ENCODE measurements at places on chromosomes 1 and 21.

DNA sequence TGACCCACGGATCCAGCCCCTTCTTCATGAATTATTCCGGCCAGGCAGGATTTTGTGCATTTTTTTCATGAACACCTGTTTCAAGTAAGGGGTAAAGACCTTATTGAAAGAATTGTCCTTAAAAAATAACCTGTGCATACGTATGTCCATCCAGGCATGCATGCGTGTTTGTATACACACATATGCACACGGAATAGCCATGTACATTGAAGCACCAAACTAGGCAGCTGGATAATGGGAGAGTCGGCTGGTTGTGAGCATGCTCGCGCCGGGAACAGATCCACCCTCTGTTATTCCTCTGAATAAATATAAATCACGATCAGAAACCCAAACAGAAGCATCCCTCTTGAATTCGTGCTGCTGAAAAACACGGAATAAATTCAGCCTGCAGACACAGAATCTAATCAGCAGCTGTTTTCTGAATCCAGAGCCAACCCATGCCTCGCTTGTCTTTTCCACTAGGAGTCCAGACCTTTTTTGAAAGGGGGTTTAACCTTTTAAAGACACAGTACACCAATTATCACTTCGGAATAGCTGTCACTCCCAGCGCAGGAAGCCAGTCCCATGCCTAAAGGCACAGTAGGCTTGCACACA, at the start of gene HIVEP3:
Gene HIVEP3 (minus strand): TSS at position 473 of the 594 bp plus-strand sequence.
- DNase-seq = no peak

GRCh38 chr1:56179543-56179942, 399.8 kb downstream of the PLPP3 start:
- DNase-seq = no peak

- no peak for DNase-seq
These were observed 22.2 kb upstream of the C1orf174 start for GRCh38 chr1:3922201-3922725.

DNA sequence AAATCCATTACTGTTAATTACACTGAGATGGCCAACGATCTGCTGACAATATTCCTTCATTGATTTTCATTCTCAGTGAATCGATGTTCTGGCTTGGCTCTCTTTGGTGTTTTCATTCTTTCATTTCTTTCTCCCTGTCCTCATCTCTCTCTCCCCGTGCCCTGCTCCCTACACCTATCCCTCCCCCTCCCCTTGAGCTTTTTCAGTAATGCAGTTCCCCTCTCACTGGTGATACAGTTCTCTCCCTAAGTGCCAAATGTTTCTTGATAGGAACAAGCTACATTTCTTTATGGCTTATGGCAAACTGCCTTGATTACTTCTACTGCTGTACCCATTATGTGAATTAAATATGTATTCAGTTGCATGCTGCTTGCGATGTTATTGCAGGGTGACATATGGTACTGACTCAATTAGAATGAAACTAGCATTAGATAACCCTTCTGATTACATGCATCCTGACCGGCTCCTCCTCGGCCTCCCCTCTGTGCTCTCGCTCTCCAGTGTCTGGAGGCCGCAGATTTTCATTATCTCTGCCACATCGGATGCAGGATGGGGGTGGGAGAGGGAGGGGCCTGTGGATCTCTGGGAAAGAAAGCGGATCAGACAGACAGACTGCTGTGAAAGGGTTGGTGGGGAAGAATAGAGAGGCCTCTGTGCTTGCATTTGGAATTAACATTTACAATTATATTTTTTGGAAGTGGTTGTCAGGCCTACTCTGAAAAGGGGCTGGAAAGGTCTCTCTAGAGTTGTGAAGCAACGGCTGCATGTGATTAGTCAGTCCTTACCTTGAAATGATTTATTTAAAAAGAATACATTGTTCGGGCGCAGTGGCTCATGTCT, 130.9 kb downstream of the PBX1 start:
- no peak for DNase-seq

DNA sequence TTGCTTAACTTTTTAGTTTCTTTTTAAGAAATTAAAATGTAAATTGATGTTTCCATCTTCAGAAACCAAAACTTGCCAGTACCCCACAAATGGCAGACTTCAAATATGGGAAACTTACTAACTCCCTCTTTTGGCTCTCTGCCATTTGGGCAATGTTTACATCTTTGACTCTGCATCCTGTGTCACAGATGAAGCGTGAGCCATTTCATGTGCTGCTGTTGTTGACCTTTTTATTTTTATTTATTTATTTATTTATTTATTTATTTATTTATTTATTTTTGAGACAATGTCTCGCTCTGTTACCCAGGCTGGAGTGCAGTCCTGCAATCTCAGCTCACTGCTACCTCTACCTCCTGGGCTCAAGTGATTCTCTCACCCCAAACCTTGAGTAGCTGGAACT, 16.0 kb upstream of the COG2 start:
- no peak for DNase-seq

DNA sequence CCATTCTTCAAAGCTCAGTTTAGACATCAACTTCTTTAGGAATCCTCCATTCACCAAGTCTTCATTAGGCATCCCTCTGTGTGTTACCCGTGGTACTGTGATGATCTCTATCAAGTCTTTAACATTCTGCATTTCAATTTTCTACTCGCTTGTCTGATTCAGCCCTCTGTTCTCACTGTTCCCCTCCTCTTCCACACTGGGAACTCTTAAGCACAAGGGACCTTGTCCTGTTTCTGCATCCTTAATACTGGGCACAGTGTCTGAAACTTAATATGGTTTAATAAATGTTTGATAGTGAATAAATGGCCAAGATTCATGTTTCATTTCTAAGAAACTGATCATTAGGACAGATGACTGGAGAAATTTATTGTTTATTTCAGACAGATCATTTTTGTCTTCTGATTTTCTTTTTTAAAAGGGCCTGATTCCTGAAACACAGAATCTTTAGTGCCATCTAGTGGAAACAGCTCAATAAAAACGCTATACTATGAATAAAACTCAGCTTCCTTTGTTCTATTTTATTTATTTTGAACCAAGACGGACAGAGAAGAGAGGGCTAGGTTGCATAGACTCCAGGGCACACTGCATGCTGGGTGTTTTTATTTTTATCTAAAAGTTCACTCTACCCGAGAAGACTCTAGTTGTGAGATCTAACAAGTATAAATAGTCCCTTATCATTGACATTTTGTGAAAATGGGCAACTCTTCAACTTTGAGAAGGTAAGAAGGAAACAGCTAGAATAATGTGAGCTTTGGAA, 7.0 kb upstream of the TRIM45 start:
- DNase-seq = peak; percentile 6

- DNase-seq = no peak
These were observed 84.0 kb downstream of the IGSF21 start for GRCh38 chr1:18191481-18192155.

DNA sequence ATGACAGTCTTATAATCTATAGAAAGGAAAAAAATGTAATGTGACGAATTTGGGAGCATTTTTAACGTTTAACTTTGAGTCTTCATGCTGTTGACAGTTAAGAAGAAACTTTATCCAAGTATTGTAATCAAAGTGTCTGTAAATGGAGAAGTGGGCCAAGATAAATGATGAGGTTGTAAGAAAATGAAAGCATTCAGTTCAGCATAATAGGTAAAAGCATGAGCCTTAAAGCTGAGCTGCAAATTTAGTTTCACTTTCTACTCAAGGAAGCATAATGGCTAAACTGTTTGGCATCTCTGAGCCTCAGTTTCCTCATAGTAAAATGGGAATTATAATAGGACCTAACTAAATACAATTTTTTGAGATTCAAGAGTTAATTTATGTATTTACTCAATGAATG, 1554.8 kb downstream of the KCNT2 start:
- DNase-seq = no peak

GRCh38 chr1:111837393-111837792, 81.7 kb downstream of the DDX20 start:
- DNase-seq = no peak

DNA sequence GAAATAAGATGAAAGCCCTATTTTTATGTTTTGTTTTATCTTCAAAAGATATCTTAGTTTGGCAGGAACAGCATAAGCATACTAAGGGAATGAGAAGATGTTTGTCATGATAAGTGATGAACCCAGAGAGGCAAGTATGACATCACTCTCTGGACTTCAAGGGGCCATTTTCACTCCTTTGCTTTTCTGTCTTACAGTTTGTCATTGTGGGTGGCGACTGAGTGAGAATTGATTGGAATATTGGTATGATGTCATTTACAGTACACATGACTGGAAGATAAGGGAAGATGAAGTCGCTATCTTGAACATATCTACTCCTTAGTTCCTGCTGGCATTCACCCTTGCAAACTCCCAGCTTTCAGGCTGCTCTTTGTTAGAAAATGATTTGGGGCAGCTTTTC, 258.1 kb upstream of the RAB4A start:
- no peak for DNase-seq

All from HuH-7.5 (cell line).